ENCODE measurements at places on chromosomes 12 and 14.

- DNase-seq = no peak
These were observed 23.0 kb upstream of the BATF start for GRCh38 chr14:75499084-75499875.

DNA sequence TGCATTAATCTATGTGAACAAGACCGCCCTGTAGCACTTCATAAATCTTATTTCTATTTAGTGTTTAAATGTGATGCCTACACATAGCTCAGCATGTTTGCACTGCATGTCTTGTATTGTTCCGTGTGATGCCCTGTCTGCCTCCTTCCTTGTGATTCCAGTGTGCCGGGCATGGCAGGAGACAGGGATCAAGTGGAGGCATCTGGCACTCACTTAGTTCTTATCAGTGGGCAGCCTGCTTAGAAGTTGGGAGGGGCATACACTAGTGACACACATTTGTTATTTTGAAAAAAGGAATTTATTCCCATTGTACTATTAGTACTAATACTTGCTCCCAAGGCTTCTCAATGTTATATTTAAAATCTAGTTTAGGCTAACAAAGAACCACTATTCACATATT lies 176.4 kb downstream of the KCNA5 start:
- no peak for DNase-seq

- no peak for DNase-seq
These were observed 4.5 kb upstream of the TNFRSF1A start for GRCh38 chr12:6346235-6346832.

DNA sequence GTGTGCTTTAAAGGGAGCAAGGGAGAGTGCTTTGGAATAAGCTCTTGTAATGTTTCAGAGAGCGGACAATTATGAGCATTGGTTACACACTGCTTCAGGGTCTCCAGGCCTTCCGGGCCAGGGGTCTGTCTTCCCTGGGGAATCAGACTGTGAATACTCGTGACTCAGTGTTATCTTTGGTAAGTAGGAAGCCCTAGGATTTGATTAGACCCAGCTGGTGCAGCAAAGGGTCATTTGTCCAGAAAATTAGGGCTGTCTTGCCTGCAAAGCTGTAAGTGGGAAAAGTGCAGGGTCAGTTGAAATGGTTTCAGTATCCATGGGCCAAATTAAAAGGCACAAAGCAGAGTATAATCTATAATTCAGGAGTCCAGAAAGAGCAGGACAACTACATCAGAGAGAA lies 475.6 kb downstream of the MED13L start:
- no peak for DNase-seq

DNA sequence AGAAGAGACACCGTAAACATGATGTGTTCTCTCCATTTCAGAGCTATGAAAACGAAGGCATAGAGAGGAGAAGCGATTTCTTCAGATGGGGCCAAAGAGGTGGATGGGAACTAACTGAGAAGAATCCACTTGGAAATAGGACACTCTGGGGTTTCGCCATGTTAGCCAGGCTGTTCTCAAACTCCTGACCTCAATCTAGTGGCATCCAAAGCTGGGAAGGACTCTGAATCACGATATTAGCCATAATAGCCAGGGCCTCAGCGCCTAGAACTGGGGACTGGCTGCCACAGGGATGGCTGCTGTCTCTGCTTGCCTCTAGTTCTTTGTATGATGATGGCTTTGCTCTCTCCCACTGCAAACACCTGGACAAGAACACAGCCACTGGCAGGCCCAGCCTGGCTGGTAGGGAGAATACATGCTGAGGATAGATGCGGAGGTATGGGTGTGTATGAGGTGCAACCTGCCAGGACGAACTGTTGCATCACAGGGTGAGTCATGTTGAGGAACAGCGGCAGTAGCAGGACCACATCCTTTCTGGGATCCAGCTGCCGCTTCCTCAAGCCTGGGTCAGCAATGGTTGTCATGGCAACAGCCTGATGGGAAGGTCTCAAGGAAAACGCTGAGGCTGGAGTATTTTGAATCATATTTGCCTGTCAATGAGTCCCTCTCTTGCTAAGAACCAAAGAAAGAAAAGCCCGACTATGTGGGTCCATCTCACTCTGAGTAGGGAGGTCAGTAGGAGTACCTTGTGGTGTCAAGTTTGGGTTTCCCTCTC lies 31.1 kb downstream of the CCDC177 start:
- DNase-seq = peak; percentile 25

DNA sequence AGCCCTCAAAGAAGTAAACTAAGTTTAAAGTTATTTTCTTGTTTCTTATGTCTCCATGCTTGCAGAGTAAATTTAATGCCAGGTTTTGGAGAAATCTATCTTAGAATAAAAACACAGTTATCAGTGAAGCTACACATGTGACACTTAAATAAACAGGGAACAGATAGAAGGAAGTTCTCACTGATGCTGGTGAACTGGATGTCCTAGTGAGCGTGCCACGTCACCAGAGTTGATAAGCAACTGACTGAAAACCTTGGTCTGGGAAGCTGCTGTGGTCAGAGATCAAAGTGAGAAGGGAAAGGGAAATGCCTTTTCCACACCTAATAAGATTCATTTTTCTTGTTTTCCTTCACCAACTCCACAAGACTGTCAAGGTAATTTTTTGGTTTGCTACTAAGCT lies 74.8 kb upstream of the PCED1B start:
- no peak for DNase-seq

DNA sequence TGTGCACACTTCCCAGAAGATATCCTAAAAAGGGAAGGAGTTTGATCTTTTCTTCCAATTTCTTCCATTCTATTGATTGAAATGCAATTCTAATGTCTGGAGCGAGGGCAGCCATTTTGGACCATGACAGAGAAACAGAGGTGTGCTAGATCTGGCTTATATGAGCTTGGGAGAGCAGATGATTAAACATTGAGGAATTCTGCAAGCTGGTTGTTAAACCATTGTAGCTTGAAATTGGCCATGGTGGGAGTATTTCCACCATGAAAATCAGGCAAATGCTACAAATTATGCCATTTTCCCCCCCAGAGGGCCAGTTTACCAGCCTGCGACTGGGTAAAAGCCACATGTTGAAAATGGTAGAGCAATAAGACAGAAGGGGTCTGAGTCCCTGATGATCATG lies 155.0 kb downstream of the PAWR start:
- no peak for DNase-seq

GRCh38 chr12:2633825-2634200 lies 161.0 kb upstream of the FKBP4 start:
- DNase-seq = no peak

DNA sequence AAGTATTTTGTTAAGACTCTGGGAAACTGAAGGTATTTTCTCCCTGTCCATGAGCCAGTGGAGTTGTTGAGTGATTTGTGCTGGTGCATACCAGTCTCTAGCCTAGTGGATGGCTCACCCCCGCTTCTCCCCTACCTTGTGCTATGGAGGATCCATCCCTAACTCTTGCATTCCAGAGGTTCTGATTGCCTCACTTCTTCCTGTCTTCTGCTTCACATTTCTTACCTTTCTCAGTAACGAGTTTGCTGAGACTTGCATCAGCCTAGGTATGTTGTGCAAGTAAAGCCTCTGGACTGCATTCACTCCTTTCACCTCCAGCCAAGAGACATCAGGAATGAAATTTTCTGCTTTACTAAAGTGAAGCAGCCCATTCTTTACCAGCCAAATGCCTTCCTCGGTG lies 391.6 kb downstream of the ZFP36L1 start:
- DNase-seq = no peak

DNA sequence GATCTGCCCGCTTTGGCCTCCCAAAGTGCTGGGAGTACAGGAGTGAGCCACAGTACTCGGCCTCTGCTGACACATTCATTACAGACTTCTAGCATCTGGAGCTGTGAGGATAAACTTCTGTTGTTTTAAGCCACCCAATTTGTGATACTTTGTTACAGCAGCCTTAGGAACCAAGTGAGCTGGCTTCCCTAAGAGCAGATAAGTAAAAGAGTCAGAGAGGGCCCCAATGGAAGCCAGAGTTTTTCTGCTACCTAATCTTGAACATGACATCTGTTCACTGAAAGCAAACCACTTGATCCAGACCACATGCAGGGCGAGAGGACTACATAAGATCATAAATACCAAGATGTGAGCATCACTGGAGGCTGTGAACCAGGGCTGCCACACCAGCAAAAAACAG lies 3.7 kb upstream of the MAPKAPK5 start:
- no peak for DNase-seq
